ENCODE measurements at places on chromosomes 16 and 17.

- DNase-seq = no peak
These were observed 22.6 kb downstream of the TBX2 start for GRCh38 chr17:61422116-61422799.

GRCh38 chr17:9206741-9207332 lies 185.5 kb downstream of the NTN1 start:
- DNase-seq = no peak

DNA sequence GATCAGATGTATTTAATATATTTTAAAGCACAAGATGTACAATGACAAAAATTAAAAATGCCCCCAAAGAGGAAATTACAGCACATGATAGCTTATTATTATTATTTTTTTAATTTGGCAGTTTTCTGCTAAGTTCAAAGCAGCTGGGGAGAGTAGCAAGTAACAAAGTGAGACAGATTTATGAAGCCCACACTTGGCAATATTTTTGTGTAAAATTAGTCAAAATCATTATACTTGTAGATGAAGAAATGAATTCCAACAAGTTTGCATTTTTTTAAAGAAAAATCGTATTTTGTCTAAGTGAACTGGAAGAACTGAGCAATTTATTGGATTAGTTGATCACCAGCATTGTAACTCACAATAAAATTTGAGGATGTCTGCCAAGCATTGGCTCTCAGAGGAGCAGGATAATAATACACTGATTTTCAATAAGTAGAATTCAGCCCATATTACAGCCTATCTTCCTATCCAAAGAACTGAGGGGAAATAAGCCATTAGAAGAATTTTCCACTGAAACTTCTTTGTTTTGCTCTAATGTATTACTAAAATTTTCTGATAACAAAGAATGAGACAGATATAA lies 215.6 kb downstream of the MAP2K6 start:
- DNase-seq = no peak

GRCh38 chr17:29567304-29567553 lies 392 bp upstream of the ABHD15 start:
- no peak for DNase-seq

DNA sequence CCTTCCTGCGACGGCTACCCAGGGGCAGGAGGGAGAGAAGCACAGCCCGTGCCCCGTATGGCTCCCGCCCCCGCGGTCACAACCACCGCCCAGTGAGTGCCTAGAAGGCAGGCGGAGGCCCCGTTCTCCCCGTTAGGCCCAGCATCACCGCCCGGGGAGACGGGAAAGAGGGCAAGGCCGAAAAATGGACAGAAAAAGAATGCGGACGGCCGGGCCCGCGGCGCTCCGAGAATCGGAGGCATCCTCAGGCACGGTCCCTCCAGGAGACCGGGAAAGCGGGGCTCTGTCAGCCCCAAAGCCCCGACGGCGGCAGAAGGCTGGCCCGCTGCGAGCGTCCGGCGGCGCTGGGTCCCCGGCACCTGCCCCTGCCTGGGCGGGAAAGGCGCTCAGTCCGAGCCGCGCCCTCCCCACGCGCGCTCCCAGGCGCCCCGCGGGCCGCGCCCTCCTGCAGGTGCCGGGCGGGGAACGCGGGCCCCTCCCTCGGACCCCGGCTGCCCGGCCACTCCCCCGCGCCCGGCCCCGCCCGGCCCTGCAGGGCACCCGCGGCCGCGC lies 407 bp downstream of the MCRIP1 start:
- peak; percentile 35 for DNase-seq

DNA sequence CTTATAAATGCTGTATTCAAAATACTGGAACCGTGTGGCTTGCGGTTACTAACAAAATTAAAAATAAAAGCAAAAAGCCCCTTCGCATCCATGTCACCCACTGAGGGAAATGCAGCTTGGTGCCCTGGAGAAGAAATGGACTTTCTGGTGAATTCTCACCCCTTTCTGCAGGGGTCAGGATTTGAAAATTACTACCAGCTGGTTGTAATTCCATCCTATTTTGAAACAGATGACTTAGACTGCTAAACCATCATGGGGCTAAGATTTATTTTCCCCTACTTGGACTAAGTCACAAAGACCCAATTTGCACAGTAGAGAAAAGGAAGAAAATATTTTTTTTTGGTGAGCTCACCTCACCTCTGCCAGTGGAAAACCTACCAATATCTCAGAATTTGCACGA lies 111.4 kb upstream of the MYOCD start:
- no peak for DNase-seq

- no peak for DNase-seq
These were observed 81.5 kb downstream of the TUBD1 start for GRCh38 chr17:59811209-59811608.

- no peak for DNase-seq
These were observed 100.5 kb downstream of the AIPL1 start for GRCh38 chr17:6334386-6334785.
